NCI-H146 (cell line): ENCODE measurements at places on chromosomes 3 and 15.
A peak's percentile ranks its signal among the peaks of the same experiment; 100 is the strongest.

DNA sequence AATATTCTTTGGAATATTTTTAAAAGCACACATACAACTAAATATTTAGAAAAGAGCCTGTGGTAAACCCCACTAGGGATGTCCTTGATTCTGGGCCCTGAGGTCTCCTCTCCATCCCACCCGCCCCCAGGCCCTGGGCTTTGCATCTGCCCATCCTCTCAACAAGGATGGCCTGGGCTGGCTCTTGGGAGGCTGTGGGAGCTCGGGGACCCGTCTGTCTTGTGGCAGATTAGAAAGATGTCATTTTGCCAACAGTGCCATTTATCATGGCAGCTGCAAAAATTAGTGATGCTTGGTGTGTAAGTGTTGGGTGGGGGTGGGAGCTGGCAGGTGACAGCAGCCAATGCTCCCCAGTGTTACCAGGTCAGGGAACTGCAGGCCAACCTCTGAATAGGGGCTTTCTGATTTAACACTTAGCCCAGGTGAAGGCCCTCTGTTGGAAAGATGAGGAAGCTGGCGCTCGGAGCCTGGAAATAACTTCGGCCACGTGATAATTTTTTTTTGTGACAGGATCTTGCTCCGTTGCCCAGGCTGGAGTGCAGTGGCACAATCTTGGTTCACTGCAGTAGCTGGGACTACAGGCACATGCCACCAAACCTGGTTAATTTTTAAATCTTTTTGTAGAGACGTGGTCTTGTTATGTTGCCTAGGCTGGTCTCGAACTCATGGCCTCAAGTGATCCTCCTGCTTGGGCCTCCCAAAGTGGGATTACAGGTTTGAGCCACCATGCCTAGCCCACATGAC, 16.9 kb upstream of the CSPG4 start:
- no peak for DNase-seq

DNA sequence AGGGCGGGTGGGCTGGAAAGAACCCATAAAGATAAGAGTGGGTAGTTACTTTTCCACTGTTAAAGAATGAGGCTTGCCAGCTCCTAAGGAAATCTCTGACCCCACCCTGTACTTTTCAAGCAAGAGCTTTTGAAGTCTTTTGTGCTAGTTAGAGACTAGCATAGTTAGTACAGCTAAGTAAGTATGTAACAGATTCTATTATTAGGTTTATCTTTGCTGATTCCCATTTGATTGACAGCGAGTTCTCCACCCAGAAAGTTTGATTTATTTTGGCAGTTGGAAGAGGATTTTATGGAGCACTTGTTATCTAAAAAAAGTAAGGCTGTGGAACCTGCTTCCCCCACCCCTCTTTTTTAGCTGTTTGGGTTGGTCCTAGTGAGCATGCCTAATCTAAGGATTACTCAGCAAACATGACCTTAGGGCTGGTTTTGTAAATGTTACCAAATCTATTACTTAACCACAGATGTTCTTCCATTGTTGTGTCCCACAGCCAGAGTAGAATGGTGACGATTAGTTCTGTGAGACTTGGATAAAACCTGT, 57.6 kb downstream of the FNDC3B start:
- no peak for DNase-seq

GRCh38 chr3:150899141-150899540, 6.1 kb downstream of the MINDY4B start:
- no peak for DNase-seq

DNA sequence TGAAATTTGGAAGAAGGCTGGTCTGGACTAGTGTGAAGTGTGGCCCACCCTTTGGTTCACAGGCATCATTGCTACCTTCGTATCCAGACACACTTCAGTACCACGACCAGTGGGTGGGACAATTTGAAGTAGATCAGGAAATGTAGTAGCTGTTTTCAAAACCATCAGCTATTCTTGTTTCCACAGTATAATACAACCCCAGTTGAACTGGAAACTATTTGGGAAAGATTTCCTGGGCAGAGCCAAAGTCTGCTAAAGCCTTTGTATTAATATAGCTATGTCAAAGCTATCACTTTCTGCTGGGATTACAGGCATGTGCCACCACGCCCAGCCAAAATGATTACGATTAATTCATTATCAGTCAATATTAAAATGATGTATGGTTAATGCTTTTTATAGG, 298.8 kb upstream of the RASGRP1 start:
- no peak for DNase-seq

DNA sequence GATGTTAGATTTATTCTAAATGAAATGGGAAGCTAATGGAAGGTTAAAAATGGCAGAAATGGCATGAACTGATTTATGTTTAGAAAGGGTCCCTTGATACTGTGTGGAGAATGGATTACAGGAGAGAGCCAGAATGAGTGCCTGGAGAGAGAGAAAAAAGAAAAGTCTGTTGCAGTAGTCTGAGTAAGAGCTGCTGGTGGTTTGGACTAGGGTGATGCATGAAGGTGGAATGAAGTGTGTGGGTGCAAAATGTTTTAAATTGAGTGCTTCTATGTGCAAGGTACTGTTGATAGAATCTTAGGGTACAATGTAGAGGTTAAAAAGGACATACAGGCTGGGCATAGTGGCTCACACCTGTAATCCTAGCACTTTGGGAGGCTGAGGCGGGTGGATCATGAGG, 11.4 kb upstream of the MGA start:
- DNase-seq: no peak

DNA sequence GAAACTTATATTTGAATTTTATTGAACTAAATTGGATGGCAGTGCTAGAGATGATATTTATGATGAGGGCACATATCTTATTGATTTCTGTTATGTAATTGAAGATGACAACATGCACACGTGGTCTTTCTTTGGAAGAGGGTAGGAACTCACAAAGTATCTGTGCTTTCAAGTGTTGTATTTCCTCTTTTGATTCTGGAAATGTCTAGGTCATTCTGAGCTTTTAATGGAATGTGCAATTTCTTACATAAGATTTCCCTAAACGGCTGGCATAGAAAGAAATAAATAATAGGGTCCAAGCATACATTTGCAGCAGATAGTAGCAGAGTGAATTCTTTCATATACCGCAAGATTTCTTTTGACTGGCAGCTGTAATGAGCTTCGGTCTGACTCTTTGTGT, 10.1 kb upstream of the GPR171 start:
- no peak for DNase-seq

DNA sequence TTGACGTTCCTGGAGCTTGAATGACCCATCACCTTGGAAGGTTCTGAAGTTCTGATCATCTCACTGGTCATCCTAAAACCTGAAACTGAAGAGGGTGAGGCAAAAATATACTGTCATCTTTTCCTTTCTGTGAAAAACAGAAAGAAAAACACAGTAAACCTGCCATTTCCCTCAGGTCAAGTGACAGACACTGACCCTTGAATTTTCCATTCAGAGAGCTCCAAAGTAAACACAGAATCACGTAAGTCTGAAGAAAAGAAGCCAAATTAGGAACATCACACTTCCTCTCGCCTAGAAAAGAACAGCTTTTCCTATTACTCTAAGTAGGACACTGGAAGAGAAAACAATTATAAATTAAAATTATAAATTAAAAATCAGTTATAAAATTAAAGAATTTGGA, 78.7 kb upstream of the TGFBR2 start:
- DNase-seq: no peak

DNA sequence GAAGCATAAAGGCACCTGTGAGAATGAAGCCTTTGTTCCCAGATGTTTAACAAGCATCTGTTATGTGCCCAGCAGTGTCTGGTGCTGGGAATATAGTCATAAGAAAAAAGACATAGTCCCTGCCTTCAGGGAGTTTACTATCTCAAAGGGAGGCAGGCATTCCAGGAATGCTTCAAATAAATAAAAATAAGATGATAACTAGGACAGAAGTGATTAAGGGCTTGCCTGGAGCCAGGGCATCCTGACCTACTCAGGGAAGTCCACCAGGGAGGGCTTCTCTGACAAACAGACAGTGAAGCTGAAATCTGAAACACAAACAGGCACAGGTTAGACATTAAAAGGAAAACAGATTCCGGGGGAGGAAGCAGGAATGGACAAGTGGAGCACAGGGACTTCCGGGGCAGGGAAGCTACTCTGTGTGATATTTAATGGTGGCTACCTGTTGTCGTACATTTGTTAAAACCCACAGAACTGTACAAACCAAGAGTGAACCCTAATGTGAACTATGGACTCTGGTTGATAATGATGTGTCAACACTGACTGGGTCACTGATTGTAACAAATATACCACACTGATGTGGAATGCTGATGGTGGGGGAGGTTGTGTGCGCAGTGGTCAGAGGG, 53.3 kb downstream of the ITGB5 start:
- peak; percentile 45 for DNase-seq

DNA sequence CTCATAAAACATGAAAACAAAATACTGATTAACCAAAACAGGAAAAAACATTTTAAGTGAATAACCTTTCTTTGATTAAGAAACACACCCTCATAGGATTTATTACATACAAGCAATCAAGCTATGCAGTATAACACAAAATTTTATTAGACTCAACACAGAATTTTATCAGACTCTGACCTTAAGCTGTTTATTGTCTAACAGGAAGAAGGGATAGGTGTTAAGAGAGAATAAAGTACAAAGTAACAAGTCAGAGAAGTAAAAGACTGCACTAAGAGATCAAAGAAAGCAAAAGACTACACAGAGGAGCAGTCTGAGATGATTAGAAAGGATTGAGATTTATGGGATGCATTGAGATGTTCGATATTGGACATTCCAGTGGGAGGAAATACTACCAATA, 37.6 kb downstream of the ICE2 start:
- no peak for DNase-seq

DNA sequence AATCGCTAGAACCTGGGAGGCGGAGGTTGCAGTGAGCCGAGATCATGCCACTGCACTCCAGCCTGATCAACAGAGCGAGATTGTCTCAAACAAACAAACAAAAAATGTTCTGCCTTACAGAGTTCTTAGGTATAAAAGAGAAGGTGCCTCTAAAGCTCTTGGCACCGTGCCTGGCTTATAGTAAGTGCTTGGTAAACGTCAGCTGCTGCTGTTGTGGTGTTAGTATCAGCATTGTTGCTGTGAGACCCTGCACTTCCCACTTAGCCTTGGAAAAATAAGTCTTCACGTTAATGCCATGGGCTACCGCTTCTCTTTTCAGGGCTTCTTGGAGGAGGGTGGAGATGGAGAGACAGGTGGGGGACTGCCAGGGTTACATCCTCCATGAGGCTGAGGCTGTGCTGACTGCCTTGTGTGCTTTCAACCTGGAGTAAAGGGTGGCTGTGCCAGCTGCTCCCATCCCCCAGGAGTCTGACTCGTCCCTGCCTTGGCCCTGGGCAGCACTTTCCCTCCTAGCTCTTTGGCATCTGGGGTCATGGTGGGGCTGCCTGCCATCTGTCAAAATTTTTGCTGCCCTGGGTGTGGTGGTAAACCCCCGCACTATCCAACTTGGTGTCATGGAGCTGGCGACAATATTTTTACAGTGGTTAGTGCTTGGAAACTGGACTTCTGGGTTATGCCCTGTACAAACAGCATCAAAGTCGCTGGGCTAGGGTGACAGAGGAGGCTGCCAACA, 17.8 kb downstream of the FLNB start:
- peak; percentile 60 for DNase-seq

DNA sequence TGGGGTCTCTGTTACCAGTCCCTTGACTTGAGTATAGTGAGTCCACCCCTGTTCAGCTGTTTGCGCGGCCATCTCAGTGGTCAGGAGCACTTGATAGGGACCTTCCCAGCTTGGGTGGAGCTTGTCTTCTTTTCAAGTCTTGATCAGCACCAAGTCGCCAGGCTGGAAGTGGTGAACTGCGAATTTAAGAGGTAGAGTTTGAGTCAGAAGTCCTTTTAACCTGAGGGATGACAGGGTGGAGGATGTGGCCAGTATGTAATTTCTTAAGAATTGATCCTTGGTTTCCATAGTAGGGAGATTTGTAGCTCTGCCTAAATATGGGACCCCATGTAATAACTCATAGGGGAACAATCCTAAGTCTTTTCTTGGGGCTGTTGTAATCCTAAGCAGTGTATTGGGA, 86.3 kb upstream of the XCR1 start:
- no peak for DNase-seq

- DNase-seq: no peak
Measured at GRCh38 chr3:135966271-135966961, 888 bp downstream of the PPP2R3A start.

DNA sequence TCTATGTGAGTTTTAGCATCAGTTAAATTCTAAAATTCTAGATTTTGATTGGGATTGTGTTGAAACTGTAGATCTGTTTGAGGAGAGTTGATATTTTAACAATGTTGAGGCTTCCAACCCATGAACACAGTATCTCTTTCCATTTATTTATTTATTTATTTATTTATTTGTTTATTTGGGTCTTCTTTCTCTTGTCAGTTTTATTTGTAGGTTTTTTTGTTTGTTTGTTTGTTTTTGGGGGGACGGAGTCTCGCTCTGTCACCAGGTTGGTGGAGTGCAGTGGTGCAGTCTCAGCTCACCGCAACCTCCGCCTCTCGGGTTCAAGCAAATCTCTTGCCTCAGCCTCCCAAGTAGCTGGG, 25.3 kb downstream of the MRAS start:
- no peak for DNase-seq

DNA sequence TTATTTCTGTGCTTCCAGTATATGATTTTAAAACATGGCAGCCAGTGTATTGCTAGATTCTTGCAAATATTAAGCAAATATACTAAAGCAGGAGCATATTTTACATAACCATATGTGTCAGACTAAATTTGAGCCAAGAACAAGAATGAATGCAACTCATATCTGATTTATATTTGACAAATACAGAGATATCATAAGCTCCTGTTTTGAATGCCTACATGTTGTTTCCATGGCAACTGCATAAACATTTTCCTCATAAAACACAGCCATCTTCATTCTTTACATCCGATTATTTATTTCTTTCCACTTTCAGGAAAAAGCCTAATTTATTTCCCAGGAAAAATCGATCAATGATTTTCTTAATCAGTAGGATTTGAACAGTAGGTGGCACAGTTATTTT, 172.2 kb upstream of the TSPAN3 start:
- DNase-seq: no peak

DNA sequence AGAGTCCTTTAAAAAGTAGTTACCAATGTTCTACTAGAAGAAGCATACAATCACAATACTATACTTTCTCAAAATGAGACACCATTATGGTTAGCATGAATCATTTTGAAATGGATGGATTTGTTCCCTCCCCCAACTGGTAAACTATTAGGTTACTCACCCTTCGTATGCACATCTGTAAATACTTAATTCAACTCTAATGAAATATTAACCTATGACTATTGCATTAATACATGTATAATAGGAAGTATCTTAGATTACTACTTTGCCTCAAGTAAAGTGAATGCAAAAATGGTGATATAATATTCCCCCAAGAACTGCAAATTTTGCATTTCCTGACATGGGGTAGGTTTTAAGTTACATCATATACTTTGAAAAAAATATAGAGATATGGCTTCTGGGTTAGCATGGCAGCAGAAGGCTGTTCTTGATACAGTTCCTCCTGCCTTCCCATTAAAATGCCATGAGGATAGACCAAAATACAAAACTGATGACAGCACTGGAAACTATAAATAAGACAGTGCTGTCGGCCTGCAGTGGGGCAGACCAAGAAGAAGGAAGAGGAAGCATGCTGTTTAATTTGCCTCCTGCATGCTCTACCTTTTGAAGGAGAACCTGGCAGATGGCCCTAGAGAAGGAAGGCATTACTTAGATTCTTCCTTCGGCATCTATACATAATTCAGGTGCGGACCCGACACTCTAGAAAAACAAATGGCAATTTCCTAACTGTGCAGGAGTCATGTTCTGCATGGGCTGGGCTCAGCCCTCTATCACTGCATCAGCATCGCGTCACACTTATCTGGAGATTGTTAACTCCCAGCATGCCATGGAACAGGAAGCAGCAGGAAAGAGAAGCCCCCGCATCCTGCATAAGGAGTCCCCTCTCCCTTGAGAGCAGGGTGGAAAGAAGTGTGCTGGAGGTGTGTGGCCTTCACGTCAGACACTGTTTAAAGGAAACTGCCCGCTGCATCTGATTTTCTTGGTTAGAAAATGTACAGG, 41.8 kb upstream of the NEO1 start:
- DNase-seq: no peak
